Nucleus accumbens (tissue), 56 donors: ENCODE measurements at places on chromosomes 6 and 20.

DNA sequence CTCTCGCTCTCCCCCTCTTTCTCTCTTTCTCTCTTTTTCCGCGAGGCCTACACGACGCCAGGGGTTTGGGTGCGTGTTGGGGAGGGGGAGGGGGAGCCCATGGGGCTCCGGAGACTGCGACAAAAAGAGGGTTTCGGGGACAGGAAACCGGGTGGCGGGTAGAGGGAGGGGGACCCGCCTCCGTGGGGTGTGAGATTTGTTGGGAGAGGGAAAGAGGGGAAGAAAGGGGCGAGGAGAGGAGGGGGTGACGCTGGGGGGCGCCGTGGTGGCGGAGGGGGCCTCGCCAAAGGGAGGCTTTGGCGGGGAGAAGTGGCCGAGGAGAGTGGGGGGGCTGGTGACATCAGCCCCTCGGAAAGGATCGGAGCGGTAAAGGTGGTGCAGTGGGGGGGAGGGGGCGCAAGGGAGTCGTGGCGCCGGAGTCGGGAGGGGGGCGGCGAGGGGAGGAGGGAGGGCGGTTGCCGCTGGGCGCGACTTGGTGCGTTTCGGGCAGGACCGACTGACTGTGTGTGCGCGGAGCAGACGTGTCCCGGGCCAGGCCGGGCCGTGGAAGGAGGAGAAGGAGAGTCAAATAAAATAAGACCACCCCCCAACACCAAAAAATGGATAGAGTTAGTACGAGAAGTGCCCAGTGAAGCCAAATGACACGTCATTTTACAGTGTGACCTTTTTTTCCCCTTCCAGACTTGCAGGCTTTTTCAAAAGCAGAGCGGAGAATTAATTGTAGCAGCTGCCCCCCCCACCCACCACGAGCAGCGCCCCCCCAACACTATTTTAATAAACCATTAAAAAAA, 39.8 kb downstream of the GNAS start:
- DNase-seq, result peak; percentile 38

DNA sequence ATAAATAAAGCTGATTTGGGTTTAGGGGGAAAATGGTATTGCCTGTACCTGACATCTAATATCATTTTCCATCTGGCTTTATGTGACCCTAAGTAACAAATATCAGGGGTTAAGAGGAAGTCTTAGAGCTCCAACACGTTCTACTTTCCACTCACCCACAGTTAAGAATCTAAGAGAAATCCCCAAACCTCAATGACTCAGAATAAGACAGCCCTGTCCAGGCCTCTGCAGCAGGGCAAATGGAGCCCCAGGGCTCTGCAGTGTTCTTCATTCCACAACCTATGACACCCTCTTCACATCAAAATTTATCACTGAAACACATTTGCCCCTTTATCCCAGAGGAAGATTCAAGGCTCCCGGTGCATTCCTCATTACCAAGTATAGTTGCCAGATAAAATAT, 20.3 kb upstream of the TENT5A start:
- DNase-seq, result no peak

DNA sequence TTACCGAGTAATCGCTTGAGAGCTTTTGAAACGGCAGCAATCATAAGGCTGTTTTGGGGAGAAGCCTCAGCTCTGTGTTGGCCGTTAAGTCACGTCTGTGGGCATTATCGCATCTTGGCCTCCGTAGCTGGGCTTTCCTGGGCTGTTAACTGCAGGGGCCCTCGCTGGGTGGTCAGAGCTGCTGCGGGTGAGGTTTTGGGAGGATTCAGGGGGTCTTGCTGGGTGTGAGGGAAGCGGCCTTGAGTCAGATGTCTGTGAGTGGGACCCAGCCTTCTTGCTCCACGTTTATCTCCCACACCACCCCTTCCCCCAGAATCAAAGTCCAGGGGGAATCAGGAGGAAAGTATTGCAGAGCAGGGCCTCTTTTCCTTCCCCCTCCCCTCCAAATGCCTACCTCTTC, 3.2 kb upstream of the APCDD1L start:
- no peak for DNase-seq

GRCh38 chr6:154157082-154157481, 118.0 kb downstream of the OPRM1 start:
- no peak for DNase-seq

GRCh38 chr6:157659536-157660271, 163.3 kb upstream of the SNX9 start:
- no peak for DNase-seq

- no peak for DNase-seq
Measured at GRCh38 chr20:20267685-20268370, 100.1 kb upstream of the INSM1 start.

- DNase-seq, result no peak
Measured at GRCh38 chr6:68192988-68193387, 442.1 kb upstream of the ADGRB3 start.

- no peak for DNase-seq
Measured at GRCh38 chr20:55650657-55651360, 354.5 kb downstream of the CBLN4 start.

GRCh38 chr6:116363759-116364158, 7.0 kb upstream of the DSE start:
- DNase-seq, result no peak

DNA sequence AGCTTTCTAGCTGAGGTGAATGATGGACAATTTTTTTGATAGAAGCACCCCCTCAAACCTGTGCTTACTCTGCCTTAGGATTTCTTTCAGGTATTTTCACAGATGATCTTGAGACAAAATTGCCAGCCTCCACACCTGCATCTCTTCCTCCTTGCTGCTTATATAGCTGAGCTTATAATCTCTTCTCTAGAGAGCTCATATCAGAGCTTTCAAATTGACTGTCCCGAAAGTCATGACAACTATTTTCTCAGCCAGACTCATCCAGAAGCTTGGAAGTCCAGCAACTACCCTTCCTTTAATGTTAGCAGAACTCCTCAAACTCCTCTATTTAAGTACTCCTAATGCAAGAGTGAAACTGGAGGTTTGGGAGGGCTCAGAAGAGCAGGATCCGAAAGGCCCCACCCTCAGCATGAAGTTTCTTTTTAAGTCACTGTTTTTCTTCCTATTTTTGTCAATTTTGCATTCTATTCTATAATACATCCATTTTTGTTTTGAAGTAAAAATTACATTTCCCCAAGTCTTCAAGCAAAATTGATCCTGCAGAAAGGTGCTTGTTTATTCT, 12.7 kb downstream of the CGA start:
- no peak for DNase-seq

DNA sequence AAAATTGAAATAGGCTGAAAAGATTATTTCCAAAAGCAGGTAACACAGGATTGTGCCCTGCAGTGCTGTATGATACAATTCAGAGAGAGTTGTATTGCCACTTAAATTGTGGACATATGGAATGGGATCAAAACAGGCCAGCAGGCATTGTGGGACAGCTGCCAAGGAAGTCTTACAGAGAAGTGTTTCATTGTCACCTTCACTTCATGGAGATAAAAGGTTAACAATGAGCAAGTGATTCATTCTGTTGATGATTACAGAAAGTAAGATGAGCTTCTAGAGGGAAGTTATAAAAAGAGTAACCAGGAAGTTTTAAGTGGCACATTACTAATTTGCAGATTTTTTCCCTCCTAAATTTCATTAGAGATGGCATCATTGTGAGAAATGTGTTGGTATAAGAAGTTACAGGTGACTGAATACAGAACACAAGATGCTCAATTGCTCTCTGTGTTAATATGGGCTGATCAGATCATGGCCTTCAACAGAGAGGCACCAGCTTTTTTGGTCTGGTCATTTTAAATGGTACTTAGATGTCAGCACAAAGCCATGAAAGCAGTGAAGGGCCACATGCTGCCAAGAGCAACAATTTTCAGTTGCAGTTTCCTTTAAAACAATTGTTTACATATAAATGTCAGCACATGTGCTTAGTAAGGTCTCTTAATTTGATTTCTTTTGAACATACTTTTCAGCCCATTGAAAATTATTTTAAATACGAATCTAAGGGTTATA, 402.5 kb upstream of the FKBP1C start:
- DNase-seq, result no peak

GRCh38 chr6:16154904-16155303, 26.0 kb downstream of the MYLIP start:
- DNase-seq, result no peak

- DNase-seq, result no peak
Measured at GRCh38 chr20:17655286-17655651, 26.8 kb downstream of the RRBP1 start.

DNA sequence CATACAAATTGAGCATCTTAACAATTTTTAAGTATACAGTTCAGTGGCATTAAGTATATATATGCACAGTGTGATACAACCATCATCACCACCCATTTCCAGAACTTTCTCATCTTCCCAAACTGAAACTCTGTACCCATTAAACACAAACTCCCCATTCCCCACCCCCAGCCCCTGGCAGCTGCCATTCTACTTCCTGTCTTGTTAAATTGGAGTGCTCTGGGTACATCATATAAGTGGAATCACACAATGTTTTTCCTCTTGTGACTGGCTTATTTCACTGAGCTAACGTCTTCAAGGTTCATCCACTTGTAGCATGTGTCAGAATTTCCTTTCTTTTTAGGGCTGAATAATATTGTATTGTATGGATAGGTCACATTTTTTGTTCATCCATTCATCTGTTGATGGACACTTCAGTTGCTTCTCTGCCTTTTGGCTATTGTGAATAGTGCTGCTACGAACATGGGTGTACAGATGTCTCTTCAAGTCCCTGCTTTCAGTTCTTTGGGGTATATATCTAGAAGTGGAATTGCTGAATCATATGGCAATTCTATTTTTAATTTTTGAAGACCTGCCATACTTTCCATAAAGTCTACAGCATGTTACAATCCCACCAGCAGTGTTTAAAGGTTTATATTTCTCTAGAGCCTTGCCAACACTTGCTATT, 19.6 kb upstream of the RREB1 start:
- no peak for DNase-seq
